Tibial nerve (tissue), 4 donors: ENCODE measurements at places on chromosomes 2 and 18. TPM values are rescaled to one million over a fixed set of nuclear protein-coding genes. Genes with fewer than 3 reads are reported as not detected.

The SNED1 gene
- 116 TPM for total RNA-seq

- no peak for DNase-seq
These were observed 52.4 kb downstream of the USP14 start for GRCh38 chr18:210733-211132.

GRCh38 chr2:46679761-46680160 is 200.4 kb downstream of the TMEM247 start:
- DNase-seq, result no peak

DNA sequence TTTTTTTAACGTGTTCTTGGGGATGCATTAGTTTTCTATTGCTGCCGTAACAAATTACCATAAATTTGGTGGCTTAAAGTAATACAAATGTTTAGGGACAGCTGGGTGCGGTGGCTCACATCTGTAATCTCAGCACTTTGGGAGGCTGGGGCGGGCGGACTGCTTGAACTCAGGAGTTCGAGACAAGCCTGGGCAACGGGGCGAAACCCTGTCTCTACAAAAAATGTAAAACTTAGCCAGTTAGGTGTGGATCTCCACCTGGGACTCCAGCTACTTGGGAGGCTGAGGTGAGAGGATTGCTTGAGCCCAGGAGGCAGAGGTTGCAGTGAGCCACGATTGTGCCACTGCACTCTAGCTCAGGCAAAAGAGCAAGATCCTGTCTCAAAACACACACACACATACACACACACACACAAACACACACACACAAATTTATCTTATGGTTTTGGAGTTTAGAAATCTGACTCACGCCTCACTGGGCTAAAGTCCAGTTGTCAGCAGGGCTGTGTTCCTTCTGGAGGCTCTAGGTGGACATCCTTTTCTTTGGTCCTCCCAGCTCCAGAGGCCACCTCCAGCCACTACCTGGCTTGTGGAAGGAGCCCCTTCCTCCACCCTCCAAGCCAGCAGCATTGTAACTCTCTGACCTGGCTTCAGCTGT is 76.1 kb downstream of the SEPTIN10 start:
- no peak for DNase-seq

DNA sequence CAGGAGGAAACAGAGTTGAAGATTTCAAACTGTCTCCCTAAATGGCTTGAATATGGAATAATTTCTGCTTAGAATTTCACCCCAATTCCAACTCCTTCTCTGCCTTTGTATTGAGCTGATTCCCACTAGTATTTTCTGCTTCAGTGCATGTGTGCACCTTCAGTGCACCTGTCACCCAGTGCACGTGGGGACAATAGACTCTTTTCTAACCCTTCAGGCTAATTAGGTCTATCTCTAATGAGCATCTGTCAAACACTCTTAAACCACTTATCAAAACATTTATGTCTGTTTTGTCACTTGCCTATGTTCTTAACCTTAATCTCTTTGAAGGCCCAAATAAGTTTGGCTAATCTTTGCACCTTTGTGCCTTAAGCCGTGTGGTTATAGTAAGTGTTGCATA is 232.0 kb upstream of the NETO1 start:
- DNase-seq, result no peak

GRCh38 chr2:236694146-236694888 is 124.7 kb downstream of the ACKR3 start:
- DNase-seq, result no peak

- DNase-seq, result no peak
These were observed 123.5 kb downstream of the LAMA3 start for GRCh38 chr18:23812546-23813440.

DNA sequence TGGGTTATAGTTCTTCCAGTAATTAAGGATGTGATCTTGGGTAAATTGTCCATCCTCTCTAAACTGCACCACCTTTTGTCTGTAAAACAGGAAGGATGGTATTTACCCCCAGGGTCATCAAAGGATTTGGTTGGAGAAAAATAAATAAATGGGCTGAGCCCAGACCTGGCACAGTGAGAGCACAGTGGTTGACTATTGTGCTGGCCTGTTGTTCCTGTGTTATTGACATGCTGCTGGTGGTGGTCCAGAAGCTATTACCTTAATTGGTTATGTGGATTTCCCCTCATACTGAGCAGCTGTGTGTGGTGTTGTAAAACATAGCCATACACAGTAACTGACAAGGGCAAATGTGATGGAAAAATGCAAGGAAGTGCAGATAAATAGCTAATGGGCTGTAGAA is 746 bp upstream of the IL37 start:
- DNase-seq, result no peak

- no peak for DNase-seq
These were observed 220.1 kb upstream of the NCKAP5 start for GRCh38 chr2:133788386-133788785.
